ENCODE measurements at places on chromosomes 12 and 14.

GRCh38 chr12:46674800-46675199 lies 151.0 kb downstream of the SLC38A4 start:
- DNase-seq = no peak

- no peak for DNase-seq
These were observed 10.5 kb downstream of the TCL1B start for GRCh38 chr14:95696741-95697140.

GRCh38 chr14:21102521-21103410 lies 1.9 kb downstream of the TMEM253 start:
- DNase-seq = no peak

DNA sequence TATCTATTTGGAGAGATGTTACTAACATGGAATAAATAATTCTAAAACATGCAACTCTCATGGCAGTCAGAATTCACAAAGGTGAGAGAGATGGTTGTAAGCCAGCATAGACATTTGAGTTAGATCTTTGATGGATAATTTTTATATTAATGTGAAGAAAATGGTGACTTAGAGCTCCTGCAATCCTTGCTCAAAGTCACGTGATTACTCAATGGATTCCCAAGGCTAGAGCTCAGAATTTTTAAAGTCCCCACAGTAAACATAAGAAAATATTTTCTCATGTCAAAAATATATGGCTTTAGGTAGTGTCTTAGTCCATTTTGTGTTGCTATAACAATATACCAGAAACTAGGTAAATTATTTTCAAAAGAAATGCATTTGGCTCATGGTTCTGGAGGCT lies 281.5 kb upstream of the PRKD1 start:
- DNase-seq = no peak

GRCh38 chr12:16437926-16438325 lies 90.5 kb downstream of the MGST1 start:
- no peak for DNase-seq

GRCh38 chr14:52918486-52918885 lies 32.4 kb downstream of the FERMT2 start:
- DNase-seq = no peak

GRCh38 chr14:36852981-36853691 lies 191.5 kb downstream of the PAX9 start:
- no peak for DNase-seq

DNA sequence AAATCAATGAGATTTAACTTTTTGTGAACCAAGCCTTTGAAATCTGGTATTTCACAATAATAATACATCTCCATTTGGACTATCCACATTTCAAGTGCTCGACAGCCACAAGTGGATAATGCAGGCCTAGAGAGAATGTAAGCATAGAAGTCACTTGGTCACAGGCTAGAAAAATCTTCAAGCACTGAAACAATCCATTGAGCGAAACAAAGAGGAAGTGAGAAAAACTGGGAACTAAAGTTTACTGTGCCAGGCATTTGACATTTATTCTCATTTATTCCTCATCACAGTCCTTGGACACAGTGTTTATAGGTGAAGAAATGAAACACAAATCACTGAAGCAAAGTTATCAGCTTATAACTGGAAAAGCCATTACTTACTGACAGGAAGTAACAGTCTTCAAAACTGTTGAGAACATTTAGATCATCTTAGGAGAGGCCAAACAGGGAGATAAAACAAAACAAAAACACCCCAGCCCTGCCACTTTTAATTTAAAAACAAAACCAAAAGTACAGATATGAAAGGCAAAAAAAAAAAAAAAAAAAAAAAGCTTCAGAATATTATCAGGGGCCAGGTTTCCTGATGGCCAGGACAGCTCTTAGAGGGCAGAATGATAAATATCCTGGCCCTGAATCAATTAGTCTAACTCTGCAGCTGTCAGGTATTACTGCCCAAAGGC lies 29.2 kb downstream of the GNS start:
- peak; percentile 5 for DNase-seq

GRCh38 chr12:22826026-22826425 lies 201.1 kb downstream of the ETNK1 start:
- DNase-seq = no peak
